LNCaP clone FGC (cell line): ENCODE measurements at places on chromosomes 2 and 18.

GRCh38 chr2:201218780-201219179 is 35.8 kb downstream of the CASP10 start:
- peak; percentile 27 for DNase-seq

GRCh38 chr2:124267794-124268193 is 242.7 kb downstream of the CNTNAP5 start:
- DNase-seq = no peak

GRCh38 chr2:98822301-98823164 is 91.6 kb upstream of the MGAT4A start:
- no peak for DNase-seq

- peak; percentile 36 for DNase-seq
Observed at GRCh38 chr2:85756822-85757435, 3.1 kb downstream of the ATOH8 start.

DNA sequence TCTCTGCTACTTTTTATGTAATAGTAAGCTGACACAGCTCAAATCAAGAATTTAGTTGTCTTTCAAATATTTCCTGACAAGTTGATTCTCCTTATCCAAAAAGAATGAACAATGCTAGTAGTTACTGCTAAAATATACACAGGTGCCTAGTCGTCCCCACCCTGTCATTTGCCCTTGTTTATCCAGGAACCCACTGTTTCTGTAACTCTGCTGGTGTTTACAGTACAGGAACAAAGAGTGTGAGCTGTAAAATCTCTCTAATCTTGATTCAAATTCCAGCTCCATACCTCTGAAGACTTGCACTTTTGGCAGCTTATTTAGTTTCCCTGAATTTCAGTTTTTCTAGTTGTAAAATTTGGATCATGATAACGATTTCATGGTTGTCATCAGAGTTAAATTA is 21.1 kb upstream of the SCYGR2 start:
- DNase-seq = peak; percentile 49

- DNase-seq = no peak
Observed at GRCh38 chr2:143779021-143779420, 649.8 kb downstream of the ARHGAP15 start.

GRCh38 chr18:57435846-57436190 is 644 bp downstream of the ONECUT2 start:
- no peak for DNase-seq

DNA sequence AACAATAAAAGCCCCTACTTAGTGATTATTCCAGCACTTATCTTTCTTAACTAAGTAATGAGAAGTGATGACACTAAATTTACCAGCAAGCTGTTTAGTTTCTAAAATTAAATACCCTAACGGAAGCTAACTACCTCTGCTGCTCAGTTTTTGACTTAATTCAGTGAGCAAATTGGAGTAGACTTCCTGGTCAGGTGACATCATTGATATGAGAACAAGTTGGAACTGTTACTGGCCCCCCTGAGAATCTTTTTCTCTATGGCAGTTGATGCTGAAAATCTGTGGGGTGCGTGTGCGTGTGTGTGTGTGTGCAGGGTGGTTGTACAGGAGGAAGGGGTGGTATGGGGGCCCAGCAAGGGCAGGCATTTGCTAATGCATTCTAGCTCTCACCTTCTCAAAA is 35.5 kb upstream of the BMP10 start:
- DNase-seq = no peak

DNA sequence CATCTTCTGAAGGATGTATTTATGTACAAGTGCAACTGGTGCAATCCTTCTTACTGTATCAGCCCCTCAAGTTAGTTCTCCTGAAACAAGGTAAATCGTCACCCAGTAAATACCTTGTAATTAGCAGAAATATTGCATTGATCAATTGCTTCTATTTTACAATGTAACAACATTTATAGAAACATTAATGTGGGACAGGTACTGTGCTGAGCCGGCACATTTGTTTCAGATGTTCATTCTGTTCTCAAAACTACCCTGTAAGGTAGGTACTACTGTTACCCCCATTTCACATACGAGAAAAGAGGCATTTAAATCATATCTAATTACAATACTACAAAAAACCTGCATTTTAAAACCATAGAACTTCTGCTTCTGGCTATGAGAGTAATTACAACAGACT is 19.5 kb downstream of the RTN4 start:
- DNase-seq = no peak

GRCh38 chr18:79697178-79697577 is 17.6 kb downstream of the CTDP1 start:
- DNase-seq = no peak

DNA sequence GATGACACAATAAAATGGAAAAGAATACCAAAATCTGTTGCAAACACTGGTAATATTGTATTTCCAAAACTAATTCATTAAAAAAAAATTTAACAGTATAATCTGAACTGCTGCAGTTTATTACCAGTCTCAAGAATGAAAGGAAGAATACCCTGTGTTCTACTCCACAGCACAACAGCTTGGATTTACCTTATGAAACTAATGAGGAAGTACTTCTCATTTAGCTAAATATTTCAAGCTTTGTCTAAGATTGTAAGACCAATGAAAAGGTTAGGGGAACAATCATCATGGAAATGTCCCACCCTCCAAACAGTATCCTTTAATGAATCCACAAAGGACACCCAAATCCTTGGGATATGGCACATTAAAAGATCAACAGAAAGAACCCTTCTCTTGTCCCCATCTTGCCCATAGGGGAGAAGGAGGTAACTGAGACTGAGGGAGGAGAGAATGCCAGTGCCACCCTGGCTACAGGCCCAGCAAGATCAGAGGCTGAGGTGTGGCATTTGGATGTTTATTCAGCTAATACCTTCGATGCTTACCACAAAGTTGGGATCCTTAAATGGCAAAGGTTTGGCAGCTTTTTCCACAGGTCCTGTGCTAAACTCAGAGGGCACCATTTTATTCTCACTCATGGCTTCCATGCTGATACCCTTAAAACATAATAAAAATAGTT is 17.7 kb downstream of the INO80C start:
- DNase-seq = no peak

DNA sequence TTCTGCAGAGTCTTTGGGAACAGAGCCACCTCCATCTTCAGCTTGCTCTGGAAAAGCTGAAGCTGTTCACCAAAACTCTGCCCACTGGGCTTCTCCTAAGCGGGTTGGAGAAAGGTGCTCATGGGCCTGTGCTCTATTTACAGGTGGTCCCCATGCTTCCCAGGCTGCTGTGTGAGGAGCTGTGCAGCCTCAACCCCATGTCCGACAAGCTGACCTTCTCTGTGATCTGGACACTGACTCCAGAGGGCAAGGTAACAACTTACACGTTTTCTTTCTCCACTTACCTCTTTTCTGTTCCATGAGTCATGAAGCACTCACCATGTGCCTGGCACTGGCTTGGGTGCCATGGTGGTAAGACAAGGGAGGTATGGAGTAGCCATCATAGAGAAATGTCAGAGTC is 129.5 kb upstream of the ALPP start:
- DNase-seq = no peak

DNA sequence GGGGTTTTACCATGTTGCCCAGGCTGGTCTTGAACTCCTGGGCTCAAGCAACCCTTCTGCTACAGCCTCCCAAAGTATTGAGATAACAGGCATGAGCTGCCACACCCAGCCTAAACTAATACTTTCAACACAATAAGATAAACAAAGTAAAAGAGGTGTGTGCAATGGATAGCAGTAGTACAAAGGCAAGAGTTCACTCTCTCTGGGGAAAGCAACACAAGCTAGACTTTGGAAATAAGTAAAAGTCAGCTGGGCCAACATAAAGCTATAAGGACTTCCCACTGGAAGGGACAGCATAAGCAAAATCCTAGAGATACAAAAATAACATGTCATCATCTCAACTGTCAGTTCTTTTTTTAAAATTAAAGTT is 5.2 kb upstream of the NOSTRIN start:
- DNase-seq = no peak

DNA sequence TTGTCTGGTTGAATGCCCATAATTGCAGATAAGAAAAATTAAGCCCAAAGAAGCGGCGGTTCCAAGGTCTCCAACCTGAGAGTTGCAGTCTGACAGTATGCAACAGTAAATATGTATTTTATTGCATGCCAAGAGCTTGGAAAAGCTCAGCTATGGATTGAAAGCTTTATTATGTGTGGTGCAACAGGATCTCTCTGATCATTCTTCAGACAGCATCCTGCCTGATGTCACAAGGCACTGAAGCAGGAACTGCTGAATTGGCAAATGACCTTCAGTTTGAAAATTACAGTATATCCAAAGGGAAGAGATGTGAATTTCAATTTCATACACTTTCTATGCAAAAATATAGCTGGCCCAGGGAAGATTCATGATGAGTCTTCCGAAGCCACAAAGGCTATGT is 42.5 kb downstream of the DOCK10 start:
- no peak for DNase-seq

DNA sequence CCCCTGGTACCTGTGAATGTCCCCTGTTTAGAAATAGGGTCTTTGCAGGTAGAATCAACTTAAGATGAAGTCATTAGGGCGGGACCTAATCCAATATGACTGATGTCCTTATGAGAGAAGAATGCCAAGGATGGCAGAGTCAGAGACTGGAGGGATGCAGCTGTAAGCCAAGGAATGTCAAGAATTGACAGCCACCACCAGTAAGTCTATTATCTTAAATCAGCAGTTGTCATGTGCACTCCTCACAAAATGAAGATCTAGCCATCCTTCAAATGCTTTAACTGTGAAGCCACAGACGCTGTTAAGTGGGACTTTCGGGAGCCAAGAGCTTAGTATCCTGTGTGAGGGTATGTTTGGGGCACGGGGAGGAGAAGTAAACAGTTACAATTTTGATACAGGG is 83.2 kb downstream of the ITGA4 start:
- DNase-seq = no peak

DNA sequence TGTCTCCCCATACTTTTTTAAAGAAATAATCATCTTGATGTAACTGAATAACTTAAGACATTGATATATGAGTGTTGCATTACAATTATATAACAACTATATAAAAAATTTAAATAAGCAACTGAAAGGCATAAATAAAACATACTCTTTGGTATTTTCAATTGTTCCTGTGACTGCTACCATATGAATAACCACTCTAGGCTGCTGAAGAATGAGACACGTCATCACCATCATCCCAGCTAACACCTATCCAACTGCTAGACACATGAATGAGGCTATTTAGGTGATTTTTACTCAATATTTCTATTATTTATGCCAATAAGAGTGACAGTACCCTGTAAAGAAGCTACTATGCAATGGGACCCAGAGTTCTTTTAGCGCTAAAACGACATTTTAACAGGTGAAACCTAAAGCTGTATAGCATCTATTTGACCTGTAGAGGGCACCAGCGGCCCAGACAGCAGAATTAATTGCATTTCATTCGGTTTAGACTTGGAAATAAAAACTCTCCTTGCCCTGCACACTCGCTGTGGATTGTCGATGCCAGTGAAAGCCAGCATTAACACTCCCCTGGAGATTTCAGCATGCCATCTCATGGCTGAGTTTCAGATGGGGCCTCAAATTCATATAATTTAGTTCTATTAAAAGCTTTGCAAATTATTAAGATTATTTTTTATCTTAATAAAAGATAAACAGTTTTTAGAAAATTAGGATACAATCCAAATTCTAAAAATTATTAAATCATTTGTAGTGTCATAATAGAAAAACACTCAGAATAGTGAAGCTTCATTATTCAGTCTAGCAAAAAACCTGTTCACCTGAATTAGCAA is 89.4 kb upstream of the MAP2 start:
- DNase-seq = peak; percentile 44

DNA sequence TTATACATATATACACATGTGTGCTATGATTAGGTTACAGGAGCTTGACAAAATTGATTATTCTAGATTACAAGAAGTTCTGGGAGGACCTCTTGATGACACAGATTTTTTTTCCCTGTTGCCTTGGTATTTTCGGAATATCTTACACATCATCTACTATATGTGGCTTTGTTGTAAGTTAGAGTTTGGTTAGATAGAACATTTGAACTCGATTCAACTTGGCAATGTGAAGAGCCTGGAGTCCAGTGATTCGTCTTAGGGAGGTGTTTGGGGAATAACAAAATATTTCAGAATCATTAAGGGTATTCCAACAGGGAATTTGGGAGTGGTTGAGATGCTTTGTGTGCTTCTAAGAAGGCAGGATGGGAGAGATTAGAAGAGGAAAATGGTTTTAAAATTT is 39.3 kb upstream of the EFEMP1 start:
- no peak for DNase-seq

DNA sequence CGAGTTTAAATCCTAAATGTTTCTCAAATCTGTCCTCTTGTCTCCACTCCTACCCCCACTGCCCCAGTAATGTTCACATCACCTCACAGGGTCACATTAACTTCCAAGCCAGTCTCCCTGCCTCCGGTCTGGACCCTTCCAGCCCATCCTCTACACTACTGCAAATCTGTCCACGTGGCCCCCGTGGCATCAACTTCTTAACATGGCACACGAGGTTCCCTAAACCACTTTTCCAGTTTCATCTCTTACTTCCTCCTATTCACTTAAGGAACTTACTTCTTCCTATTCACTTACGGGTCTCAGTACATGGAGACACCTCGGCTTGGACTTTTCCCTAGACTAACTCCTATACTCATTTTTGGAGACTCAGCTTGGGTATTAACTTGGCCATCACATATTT is 27.0 kb downstream of the MRPL33 start:
- no peak for DNase-seq

- no peak for DNase-seq
Observed at GRCh38 chr2:11508279-11508678, 25.6 kb upstream of the GREB1 start.

- DNase-seq = no peak
Observed at GRCh38 chr2:200382874-200383273, 76.4 kb downstream of the SPATS2L start.

DNA sequence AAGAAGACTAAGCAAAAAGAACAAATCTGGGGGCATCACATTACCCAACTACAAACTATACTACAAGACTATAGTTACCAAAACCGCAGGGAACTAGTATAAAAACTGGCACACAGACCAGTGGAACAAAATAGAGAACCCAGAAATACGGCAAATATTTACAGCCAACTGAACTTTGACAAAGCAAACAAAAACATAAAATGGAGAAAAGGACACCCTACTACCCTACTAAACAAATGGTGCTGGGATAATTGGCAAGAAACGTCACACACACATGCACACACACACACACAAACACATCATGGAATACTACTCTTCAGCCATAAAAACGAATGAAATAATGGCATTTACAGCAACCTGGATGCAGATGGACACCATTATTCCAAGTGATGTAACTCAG is 53.3 kb downstream of the SESTD1 start:
- no peak for DNase-seq

GRCh38 chr2:41998186-41999127 is 49.4 kb upstream of the PKDCC start:
- no peak for DNase-seq

DNA sequence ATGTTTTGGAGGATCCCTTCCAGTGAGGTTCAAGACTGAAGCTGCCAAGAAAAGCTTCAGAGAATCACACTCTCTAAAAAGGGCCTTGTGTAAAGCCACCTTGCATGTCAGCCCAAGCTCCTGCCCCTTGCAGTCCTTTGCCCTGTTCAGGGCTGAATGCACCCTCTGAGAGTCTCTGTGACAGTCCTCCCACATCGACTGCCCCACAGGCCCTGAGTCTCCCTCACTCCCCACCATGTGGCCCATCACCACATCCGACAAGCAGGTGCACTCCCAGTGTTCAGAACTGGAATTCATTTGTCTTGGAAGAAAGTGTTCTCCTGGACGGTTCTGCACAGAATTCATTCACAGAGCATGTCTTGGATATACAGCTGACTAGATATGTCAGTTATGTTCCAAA is 31.0 kb downstream of the BCL11A start:
- DNase-seq = no peak

- peak; percentile 25 for DNase-seq
Observed at GRCh38 chr2:181104512-181105115, 124.2 kb downstream of the UBE2E3 start.
